ENCODE measurements at places on chromosomes 11 and 22.
A peak's percentile ranks its signal among the peaks of the same experiment; 100 is the strongest.

DNA sequence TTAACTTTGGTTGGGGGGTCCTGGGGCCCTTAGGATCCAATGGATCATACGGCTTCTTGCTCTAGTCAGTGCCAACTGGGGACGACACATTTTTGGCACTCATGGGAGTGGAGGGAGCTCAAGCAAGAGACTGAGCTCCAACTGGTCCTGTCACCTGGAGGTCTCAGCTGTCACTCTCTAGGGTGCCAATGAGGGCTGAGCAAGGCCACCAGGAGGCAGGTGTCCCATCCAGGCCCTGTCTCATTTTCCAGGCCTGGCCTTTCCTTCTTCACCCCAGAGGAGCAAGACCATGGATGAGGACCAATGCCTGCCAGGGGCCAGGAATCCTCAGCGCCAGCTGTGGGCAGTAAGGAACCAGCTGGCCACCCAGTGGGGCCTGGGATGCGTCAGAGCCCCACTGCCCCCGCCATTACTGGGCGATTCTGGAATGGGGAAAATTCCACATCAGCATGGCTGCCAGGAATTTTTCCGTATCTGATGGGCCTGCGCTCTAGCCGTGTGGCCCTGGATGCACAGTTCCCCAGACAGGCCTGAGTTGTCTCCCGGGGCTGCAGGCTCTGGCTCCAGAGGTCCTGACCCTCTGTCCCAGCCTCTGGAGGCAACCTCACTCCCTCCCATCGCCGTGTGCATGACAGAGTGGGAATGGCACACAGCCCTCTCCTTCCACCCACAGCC, 669 bp upstream of the GAL3ST1 start:
- no peak for DNase-seq

DNA sequence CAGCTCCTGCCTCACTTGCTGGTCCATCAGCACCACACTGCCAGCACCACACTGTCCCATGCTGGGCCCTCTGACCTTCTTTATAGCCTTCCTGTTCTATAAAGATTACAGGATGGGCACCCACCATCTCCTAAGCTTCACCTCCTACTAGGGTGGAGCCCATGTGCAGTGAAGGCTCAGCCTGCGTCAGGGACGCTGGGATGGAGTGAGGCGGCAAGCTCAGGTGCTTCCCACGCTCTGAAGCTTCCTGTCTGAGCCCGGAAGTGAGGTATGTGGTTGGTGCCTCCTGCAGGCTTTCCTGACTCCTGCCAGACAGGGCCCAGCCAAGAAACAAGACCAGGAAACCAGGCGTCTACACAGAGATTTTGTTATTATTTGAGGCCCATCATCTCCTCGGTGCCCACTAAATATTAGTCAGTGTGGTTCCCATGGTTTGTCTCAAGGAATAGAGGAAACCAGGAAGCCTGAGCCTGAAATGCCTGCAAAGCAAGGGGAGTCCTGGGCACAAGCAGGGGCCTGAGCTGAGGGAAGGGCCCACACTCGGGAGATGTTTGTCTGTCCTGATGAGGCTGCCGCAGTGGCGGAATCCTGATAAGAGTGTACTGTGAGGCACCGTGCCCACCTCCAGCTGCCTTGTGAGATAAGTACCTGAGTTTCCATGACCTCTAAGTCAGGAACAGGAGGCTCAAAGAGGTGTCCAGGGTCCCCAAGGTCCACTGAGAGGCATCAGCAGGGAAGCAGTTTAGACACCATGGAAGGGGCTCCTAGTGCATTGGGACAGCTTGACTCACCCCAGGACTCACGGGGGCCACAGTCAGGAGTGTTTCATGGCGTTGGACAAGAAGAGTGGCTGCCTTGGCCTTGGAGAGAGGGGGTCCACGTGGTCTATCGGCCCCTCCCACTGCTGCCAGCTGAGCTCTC, 22.0 kb downstream of the RSPH14 start:
- DNase-seq: peak; percentile 30

- peak; percentile 78 for DNase-seq
Measured at GRCh38 chr11:45843158-45843924, 3.9 kb upstream of the CRY2 start.

- no peak for DNase-seq
Measured at GRCh38 chr22:37154925-37155712, 5.4 kb upstream of the IL2RB start.

- peak; percentile 35 for DNase-seq
Measured at GRCh38 chr11:46369458-46370152, 11.9 kb upstream of the MDK start.

GRCh38 chr22:36822581-36822980, 5.7 kb upstream of the PVALB start:
- no peak for DNase-seq

DNA sequence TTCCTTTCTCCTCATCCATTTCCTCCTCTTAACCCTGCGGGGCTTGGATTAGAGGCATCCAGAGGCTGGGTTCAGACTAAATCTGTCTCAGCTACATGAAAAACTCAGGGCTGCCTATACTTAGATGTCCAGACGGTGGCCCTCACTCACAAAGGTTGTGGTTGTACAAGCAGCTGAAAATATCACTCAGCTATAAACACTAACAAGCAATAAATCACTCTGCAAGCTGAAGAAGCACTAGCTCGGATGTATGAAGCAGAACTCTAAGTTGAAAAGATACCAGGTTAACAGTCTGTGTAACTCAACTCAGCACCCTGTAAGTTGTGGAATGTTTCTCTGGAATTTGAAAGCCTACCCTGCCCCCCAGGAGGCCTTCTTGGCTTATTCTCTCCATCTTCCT, 82.9 kb downstream of the EXT2 start:
- DNase-seq: no peak

DNA sequence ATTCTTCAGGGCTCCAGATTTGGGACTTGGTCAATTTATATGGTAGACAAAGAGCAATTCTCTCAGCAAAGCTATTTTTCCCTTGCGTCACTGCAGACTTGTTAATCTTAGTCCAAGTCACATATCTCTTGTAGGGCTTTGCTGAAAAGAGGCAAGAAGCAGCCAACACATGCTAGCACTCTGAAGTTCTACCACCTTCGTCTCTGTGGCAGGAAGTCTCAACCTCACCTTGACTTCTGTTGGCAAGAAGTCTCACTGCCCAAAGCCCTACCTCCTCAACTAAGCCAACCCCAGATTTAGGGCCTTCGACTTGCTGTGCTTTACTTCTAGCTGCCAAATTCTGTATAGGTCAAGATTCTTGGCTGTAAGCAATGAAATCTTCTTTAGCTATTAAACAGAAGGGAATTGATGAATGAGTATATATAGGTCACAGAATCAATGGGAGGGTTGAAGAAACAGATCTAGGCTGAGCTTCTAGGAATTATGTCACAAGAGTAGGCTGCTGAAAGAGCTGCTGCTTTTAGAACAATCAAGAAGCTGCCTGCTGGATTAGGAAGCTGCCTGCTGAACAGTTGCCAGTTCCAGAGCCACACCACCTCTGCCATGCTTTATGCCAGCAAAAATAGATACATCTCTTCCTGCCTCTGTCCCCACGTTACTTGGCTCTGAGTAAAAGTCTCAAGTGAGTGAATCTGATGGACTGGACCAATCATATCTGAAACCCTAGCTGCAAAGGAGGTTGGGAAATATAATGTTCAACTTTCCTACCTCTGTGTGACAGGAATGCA, 17.6 kb upstream of the NCR3LG1 start:
- no peak for DNase-seq

- DNase-seq: no peak
Measured at GRCh38 chr11:118827118-118827517, 36.2 kb upstream of the DDX6 start.
